Right renal cortex interstitium (tissue), 3 donors: ENCODE measurements at places on chromosomes 5 and 9.
A peak's percentile ranks its signal among the peaks of the same experiment; 100 is the strongest.

DNA sequence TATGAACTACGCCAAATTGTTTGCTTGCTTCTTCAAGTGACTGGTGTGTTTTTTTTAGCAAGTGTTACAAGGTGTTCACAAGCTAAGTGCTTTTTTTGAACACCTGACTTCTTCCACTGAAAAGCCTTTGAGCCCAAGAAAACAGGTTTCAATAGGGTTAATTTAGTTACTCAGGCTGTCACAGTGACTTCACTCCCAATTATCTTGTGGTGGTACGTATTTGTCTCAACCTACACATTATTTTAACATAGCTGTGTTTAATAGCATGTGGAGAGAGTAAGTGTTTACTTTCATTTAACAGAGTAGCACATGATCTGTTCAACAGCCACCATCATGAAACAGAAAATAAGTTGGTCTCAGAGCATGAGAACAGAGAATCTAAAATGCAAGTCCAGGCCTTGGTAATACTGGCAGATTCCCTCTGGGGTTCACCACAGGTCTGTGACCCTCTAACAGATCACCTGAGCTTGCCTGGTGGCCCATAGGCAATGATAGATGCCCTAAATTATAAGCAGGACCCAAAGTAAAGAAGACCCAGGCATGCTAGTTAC is 267.7 kb upstream of the SMARCA2 start:
- DNase-seq: no peak

- no peak for DNase-seq
Observed at GRCh38 chr5:66644111-66644510, 47.9 kb downstream of the MAST4 start.

DNA sequence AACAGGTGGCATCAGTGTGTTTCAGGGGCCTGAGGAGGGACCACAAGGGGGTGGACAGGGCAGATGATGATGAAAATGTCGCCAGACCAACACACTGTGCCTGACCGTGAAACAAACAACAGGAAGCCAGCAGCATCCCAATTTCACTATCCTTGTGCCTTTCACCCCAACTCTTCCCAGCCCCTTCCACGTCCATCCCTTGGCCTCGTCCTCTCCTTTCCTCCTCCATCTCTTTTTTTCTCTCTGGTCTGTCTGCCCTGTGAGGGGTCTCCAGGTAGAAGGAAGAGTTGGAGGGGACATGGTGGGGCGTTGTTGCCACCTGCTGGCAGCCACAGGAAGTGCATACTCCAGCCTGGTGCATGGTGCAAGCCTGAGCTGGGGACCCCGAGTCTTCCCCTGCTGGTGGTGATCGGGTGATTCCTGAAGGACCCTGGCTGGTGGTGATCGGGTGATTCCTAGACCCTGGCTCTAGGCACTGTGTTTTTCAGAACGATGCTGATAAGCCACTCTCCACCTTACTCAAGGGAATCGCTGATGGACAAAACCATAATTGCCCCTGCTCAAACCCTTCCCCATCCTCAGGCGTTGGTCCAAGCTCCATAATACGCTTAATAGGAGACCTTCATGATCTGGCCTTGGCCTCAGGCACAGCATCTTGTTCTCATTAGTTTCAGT is 21.7 kb upstream of the NSD1 start:
- DNase-seq: no peak

DNA sequence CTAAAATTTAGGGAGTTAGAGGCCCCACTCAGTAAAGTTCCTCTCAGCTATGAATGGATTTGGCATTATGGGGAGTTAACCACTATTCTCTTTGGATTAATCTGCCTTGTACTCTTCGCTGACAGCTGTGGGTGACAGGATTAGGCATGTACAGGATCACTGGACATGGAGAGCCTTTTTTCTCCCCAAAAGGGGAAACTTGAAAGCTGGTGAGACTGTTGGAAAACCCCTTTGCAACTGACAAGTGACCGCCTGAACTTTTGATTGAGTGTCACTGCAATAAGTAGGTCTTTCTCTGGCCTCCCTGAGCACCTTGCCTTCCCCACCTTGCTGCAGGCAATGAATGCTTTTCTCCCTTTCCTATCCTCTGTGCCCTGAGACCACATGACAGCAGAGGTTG is 68.3 kb downstream of the ERP44 start:
- no peak for DNase-seq

- DNase-seq: peak; percentile 36
Observed at GRCh38 chr9:15873573-15874177, 320.8 kb downstream of the CCDC171 start.

DNA sequence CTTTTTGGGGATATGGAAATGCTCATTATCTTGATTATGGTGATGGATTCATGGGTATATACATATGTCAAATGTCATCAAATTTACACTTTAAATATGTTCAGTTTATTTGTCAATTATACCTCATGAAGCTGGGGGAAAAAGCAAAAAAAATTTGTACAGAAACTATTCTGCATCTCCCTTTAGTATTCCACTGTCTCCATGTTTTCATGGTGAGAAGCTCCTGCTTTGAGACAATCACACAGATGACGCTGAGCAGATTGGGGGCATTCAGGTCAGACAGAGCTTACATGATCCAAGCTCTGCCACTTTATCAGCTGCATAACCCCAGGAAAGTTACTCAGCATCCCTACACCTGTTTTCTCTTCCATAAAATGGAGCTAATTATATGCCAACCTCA is 101.5 kb downstream of the PLPPR1 start:
- DNase-seq: no peak

- no peak for DNase-seq
Observed at GRCh38 chr5:68010740-68011139, 204.8 kb upstream of the PIK3R1 start.

DNA sequence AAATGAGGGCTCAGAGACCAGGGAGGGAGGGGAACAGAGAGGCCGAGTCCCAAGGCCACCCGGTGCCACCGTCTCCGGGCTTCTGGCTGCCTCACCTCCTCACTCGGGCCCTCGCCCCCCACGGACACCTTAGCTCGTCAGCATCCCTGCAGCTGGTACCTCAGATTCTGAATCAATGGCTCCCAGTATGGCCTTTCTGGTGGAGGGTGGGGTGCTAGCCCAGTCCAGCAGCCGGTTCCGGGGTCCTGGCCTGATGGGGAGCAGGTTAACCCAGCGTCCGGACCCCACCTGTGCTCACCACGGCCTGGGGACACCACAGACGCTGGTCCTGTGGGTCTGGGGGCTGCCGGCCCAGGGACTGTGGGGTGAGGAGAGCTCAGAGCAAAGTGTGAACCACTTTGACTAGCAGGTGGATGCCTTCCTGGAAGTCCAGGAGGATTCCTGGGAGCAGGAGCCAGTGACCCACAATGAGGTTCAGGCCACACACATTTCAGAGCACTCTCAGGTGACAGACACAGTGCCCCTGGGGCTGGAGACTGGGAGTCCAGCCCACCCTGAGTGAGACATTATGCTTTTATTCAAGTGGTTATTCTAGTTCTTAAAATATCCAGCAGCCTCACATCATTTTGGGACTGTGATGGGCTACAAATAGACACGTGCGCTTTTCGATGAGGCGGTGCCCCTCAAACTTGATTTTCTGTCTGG is 53.3 kb downstream of the AHRR start:
- DNase-seq: no peak

- no peak for DNase-seq
Observed at GRCh38 chr5:130141659-130142320, 237.5 kb downstream of the CHSY3 start.

GRCh38 chr9:30504502-30504905 is 1879.9 kb upstream of the ACO1 start:
- no peak for DNase-seq

DNA sequence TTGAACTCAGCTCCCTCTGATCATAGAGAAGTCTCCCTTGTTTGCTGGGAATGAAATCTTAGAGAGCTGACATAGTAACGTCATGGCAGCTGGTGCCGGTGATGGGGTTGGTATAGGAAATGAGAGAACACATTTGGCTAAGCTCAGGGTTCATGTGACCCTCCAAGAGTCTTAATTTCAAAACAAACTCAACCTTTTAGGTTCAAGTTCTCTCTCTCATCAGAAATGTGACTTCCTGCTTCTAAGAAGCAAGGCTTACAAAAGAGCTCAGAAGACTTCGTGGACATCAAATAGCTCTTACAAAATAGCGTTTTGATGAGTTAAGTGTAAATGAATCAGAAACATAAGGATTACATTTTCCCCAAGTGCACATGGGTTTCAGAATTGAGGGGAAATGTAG is 97.3 kb downstream of the PAPPA start:
- no peak for DNase-seq

- DNase-seq: no peak
Observed at GRCh38 chr5:104456122-104456521, 893.5 kb upstream of the NUDT12 start.

- DNase-seq: peak; percentile 36
Observed at GRCh38 chr5:16791036-16791705, 144.9 kb downstream of the MYO10 start.

- DNase-seq: no peak
Observed at GRCh38 chr5:44384816-44385215, 4.4 kb downstream of the FGF10 start.

DNA sequence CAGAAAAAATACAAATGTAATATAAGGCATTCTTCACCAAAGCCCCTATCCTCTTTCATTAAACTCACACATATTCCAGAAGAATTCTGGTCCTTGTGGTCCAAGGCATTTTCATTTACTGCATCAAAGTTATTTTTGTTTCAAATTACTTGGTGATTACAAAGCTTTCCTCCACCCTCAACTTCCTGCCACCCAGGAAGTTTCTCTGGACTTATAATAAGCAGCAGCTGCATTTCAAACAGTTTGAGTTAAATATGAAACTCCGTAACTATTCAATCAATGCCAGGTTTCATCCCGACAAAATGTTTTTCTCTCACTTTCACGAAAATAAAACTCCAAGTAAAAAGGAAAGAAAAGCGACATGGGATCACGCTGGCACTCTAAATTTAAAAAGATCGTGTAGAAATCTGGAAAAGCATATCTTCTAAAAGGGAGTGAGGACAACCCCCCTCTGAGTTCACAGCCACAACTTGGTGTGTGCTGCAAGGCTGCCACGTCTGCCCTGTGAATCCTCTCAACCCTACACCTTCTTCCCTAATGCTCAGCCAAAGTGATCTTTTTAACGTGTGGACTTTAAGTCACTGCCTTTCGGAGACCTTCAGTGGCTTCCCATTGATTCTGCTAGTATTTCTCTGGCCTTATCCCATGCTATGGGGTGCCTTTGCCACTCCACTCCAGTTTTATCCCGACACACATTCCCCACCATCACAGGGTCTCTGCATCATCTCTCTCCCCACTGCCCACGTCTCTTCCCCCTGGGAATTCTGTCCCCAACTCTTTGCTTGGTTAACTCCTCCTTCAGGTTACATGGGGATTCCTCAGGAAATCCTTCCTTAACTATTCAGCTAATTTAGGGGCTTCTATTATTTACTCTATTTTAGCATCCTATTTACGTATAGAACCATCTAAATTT is 91.1 kb upstream of the CER1 start:
- DNase-seq: no peak

- no peak for DNase-seq
Observed at GRCh38 chr9:92749934-92750315, 14.7 kb downstream of the BICD2 start.

- no peak for DNase-seq
Observed at GRCh38 chr5:119301906-119302305, 53.9 kb upstream of the TNFAIP8 start.

GRCh38 chr9:132163457-132163875 is 1.6 kb downstream of the NTNG2 start:
- DNase-seq: no peak

GRCh38 chr5:158560170-158560569 is 539.5 kb downstream of the EBF1 start:
- DNase-seq: no peak

DNA sequence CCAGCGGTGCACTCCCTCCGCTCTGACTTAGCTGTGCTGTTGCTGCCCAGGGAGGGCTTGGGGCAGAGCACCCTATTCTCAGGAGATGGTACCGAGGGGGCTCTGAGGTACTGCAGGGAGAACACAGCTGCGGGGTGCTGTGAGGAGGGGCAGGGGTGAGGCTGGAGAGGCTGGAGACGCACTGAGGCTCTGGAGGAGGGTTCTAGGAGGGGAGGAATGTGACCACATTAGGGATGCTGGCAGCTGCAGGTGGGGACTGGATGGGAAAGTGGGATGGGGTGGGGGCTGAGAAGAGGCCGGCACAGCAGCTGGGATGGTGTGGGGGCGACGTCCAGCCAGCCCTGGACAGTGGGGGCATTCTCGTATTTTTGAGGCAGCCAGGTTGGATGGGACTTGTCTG is 20.9 kb downstream of the NCS1 start:
- DNase-seq: no peak

DNA sequence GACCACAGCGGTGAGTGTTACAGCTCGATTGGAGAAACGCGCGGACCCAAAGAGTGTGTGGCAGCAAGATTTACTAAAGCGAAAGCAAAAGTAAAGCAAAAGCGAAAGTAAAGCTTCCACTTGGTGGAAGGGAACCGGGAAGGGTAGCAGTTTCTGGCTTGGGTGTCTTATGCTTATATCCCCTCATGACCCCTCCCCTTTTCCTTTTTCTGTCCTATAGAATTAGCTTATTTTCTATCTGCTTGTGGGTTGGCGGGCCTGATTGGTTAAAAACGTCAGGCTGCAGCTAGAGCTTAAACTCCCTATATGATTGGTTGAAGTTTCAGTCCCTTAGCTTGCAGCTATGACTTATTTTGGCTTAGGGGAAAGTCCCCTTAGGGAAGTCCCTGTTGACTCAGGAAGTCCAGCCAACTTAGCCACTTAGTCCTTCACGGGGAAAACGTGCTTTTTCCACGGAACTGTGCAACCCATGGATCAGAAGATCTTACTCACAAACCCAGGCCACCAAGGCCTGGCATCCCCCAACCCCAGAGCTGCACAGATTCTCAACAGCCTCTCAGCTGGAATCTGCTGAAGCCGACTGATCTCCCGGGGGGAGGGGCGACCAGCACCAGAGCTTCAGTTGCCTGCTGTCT is 114.2 kb upstream of the ADAMTS16 start:
- no peak for DNase-seq

DNA sequence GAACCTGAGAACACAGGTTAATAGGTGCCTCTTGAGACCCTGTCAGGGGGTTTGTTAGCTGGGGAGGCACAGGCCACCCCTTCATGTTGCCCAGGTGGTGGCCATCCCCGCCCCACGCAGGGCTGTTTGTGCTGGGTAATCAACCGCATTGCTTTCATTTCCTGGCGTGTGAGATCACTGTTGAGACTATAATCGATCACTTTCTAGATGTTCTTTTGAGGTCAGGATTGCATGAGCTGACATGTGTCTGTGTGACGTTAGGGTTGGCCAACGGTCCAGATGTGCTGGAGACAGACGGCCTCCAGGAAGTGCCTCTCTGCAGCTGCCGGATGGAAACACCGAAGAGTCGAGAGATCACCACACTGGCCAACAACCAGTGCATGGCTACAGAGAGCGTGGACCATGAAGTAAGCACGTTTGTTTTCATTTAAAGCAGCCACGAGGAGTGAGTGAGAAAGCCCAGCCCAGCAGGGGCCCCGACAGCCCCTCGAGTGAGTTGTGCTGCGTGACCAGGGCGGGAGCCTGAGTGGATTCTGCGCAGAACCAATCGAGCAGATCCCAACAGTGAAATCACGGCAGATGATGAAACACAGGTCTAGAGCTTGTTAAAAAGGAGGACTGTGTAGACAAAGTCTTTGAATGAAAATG is 115.0 kb upstream of the CACNA1B start:
- DNase-seq: no peak

- DNase-seq: no peak
Observed at GRCh38 chr5:95843733-95844223, 21.3 kb upstream of the GLRX start.

GRCh38 chr5:113552620-113553019 is 39.1 kb downstream of the YTHDC2 start:
- no peak for DNase-seq
